ENCODE measurements at places on chromosomes 6 and 20. TPM values are rescaled to one million over a fixed set of nuclear protein-coding genes. Genes with fewer than 3 reads are reported as not detected.
A peak's percentile ranks its signal among the peaks of the same experiment; 100 is the strongest.

- no peaks in the 10 kb centered on the region for H3K27me3 ChIP-seq
- H3K36me3 ChIP-seq, result no peaks in the 10 kb centered on the region
- H3K4me1 ChIP-seq, result no peaks in the 10 kb centered on the region
- H3K27ac ChIP-seq, result no peak overlapping the region
Measured at GRCh38 chr20:20089018-20089417, 36.7 kb downstream of the CFAP61 start.

DNA sequence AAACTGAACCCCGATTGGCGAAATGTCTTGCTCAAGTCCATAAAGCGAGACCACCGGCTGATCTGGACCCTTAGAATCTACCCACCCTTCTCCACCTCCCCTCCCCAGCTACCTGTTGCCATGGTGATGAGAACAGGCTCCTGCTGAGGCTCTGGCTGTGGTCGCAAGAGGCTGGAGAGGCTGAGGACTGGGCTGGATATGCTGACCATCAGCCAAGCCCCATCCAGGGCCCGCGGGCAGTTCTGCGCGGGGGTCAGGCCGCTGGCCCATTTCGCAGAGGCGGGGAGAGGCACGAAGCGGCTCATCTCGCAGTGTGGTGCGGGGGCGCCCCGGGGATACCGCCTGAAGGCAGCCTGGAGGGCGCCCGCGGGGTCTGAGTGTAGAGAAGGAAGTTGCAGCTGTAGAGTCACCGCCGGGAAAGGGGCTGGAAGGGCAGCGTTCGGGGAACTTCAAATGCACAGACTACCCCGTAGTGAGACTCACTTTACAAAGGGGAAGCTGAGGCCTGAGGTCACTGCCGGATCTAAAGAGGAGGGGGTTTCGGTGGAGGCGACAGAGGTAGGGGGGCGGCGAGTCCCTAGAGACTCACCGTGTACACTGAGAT, 671 bp downstream of the TAPBP start:
- DNase-seq, result peak; percentile 27
- H3K36me3 ChIP-seq, result peaks cover 5% of the 10 kb centered on the region
- H3K27ac ChIP-seq, result peak overlapping the region; percentile 98
- peaks cover 9% of the 10 kb centered on the region for H3K4me1 ChIP-seq

DNA sequence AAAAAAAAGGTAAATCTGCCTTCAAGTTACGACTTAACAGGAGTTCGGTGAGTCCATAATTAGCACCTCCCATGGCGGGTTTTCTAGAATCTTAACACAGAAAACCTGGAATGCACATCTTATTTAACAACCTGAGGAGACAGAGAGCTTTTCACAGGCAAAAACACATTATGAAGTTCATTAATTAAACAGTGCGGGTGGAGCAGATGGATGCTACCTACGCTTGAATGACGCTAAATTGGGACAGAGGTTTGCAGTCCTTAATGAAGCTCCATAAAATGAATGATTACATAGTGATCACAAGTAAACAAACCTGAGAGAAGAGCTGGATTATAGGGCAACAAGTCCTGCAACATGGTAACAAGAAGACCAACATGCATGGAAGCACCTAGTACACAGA, 81.0 kb downstream of the INSM1 start:
- H3K4me3 ChIP-seq, result no peak overlapping the region
- no peak overlapping the region for H3K27ac ChIP-seq
- H3K36me3 ChIP-seq, result no peaks in the 10 kb centered on the region
- DNase-seq, result no peak
- peaks cover 5% of the 10 kb centered on the region for H3K4me1 ChIP-seq

GRCh38 chr6:3513416-3513815, 56.6 kb upstream of the SLC22A23 start:
- no peak overlapping the region for H3K4me3 ChIP-seq
- H3K27ac ChIP-seq, result no peak overlapping the region
- peaks cover 10% of the 10 kb centered on the region for H3K4me1 ChIP-seq
- no peaks in the 10 kb centered on the region for H3K27me3 ChIP-seq

- no peaks in the 10 kb centered on the region for H3K27me3 ChIP-seq
- no peaks in the 10 kb centered on the region for H3K36me3 ChIP-seq
- no peak for DNase-seq
- no peaks in the 10 kb centered on the region for H3K4me1 ChIP-seq
- H3K4me3 ChIP-seq, result no peak overlapping the region
Measured at GRCh38 chr20:4848041-4848440, 126.3 kb downstream of the PRND start.

DNA sequence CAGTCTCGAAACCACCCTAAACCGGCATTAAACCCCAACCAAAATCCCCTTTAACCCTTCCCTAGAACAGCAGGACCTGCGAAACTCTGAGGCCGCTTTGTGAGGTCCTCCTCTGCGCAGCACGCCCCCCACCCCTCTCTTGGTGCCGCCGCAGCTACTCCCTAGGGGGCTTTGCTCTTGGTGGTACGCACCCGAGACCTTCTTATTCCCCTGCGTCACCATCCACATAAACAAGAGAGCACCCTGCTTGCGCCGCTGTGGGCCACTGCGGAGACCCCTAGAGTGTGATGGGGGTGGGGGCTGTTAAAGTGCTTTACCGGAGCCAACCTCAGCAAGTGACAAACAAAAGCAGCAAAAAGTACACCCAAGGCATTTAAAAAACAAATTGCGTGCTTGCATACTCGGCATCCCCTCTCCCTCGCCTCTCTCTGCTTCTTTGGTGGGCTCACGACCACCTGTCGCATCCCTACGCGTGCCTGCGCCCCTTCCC, 502 bp upstream of the GNAS start:
- no peaks in the 10 kb centered on the region for H3K36me3 ChIP-seq
- peak overlapping the region; percentile 72 for H3K4me3 ChIP-seq
- H3K4me1 ChIP-seq, result no peaks in the 10 kb centered on the region
- H3K27ac ChIP-seq, result no peak overlapping the region
- DNase-seq, result no peak
- H3K27me3 ChIP-seq, result peaks cover 32% of the 10 kb centered on the region

DNA sequence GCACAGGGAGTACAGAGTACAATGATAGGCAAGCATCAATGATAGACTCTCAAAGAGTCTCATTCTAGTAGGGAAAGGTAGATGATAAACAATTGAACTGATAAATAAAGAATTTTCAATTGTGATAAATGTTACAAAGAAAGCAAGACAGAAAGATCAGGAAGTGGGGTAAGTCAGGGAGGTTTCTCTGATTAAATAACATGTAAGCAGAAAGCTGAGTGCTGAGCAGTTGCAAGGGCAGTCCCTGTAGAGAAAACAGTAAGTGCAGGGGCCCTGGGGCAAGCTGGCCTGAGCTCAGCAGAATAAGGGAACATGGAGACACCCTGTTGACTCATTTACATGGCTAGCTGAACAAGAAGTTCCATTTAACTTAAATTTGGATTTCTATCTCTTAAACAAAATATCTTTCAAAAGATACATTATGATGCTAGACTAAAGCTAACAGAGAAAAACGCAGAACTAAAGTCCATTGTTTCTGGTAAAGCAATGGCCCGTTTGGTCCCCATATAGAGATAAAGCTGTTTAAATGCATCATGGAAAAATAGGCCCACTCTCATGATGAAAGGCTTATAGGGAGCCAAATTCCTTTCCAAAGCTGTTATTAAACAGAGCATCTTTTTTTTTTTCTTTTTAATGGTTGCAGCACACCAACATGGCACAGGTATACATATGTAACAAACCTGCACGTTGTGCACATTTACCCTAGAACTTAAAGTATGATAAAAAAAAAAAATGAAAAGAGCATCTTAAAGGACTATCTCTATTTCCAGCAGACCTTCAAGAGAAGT, 5.3 kb upstream of the TNFAIP3 start:
- DNase-seq, result no peak
- no peak overlapping the region for H3K4me3 ChIP-seq
- peaks cover 4% of the 10 kb centered on the region for H3K4me1 ChIP-seq

GRCh38 chr20:14700639-14700960, 363.2 kb upstream of the FLRT3 start:
- DNase-seq, result peak; percentile 4
- H3K4me1 ChIP-seq, result no peaks in the 10 kb centered on the region
- no peaks in the 10 kb centered on the region for H3K36me3 ChIP-seq
- no peak overlapping the region for H3K4me3 ChIP-seq
- no peak overlapping the region for H3K27ac ChIP-seq
- no peaks in the 10 kb centered on the region for H3K27me3 ChIP-seq

DNA sequence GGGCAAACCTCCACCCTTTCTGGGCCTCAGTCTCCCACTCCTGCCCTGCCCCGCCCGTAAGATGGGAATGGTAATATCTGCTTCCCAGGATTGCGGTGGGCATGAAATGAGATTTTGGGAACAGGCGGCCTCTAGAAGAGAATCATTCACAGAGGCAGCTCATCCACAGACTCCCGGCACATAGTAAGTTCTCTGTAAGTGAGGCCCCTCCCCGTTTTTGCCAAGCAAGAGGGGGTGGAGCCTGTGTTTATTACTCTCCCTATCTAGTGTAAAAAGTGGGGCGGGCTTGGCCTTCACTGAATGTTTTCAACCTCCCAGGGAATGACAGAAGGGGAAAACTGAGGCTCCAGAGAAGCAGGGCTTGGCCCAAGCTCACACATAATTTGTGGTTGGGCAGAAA, 20.0 kb downstream of the SUN5 start:
- H3K4me1 ChIP-seq, result no peaks in the 10 kb centered on the region
- DNase-seq, result no peak
- no peaks in the 10 kb centered on the region for H3K36me3 ChIP-seq
- H3K27ac ChIP-seq, result no peak overlapping the region
- H3K27me3 ChIP-seq, result no peaks in the 10 kb centered on the region
- H3K4me3 ChIP-seq, result no peak overlapping the region

DNA sequence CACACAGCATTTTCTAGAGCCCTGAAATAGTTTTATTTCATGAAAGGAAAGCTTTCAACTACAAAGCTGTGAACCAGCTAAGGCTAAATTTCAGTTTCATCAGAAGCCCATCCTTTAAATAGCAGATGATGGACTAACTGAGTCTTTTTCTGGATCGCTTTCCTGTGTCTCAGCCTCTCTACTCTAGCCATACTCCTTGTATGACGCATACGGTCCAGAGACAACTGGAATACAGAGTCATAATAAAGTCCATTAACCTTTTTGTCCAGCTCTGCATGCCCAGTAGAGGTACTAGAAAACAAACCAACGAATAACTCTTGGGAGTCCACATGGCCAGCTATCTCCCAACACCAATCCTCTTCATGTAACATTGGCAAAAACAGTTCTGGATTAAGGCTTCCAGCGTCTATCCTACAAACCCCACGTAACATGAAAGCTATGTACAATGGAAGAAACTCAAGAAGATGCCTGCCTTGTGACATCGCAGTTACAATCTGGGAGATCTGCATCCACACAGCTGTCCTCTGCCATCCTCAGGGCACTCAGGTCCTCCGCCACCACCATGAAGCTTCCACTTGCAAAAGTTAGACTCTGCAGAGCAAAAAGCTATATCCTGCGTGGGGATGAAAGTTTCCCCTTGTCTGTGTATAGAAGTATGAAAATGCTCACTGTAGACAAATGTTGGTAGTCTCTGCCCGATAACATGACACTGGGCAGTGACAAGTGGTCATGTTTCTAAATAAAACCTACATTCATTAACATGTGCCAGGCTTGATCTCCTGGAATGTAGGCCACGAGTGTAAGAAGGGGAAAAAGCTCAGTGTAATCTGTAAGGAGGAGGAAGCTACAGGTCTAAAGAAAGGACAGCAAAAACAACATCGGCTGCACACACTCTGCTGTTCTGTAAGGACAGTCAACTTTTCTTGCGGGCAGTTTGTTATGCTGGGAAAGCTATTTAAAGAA, 360.4 kb downstream of the ESR1 start:
- H3K36me3 ChIP-seq, result no peaks in the 10 kb centered on the region
- H3K27ac ChIP-seq, result no peak overlapping the region
- H3K27me3 ChIP-seq, result no peaks in the 10 kb centered on the region
- no peak for DNase-seq

DNA sequence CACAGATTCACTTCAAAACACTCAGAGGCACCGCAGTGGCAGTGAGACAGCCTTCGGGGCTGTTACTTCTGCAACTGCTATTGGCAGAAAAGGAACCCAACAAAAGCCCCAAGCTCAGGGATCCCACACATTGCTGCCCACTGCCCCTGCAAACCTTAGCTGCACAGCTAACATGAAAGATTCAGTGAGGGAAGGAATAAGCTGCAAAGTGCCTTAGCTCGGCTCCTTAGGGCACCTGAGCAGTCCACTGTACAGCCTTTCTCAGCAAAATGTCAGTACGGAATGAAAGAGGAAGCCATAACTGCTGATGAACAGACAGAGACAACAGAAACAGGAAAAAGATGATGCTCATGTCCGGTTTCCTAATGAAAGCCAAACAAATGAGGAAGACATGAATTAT, 179.7 kb upstream of the SHLD1 start:
- no peak overlapping the region for H3K4me3 ChIP-seq
- H3K36me3 ChIP-seq, result peaks cover 7% of the 10 kb centered on the region
- no peaks in the 10 kb centered on the region for H3K27me3 ChIP-seq
- H3K4me1 ChIP-seq, result no peaks in the 10 kb centered on the region
- no peak overlapping the region for H3K27ac ChIP-seq
- no peak for DNase-seq

ZC3H12D gene
- total RNA-seq, result under 0.01 TPM

PRDM13 gene
- not detected for total RNA-seq

ATP6V1G2 gene
- 4.1 TPM for total RNA-seq

MEP1A gene
- not detected for total RNA-seq

OR2H2 gene
- total RNA-seq, result not detected

RNF146 gene
- 61.9 TPM for total RNA-seq

NKAIN2 gene
- total RNA-seq, result not detected

Data from fibroblast of lung (primary cell).